ENCODE measurements at places on chromosomes 5 and 9. TPM values are rescaled to one million over a fixed set of nuclear protein-coding genes. Genes with fewer than 3 reads are reported as not detected.

DNA sequence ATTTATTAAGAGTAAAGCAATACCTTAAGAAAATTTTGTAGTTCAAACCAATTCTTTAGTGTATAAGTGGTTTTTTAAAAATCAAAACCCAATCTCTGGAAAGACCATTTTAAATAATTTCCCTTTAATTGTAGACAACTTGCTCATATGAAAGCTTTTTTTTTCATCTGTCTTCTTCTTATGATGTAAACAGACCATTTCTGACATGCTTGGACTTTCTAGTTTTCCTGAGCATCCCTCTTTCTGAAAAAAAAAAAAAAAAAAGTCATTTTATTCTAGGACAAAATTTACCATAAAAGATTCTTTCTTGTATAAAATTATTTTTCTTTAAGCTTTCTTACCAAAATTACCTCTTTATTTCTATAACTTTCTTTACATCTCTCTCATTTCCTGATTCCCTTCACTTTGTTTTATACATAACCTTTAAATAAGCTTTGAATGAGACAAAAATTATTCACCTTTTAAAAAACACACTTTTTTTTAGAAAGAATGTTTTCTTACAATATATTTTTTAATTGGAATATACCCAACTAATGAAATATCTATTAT lies 67.5 kb downstream of the COL15A1 start:
- no peaks in the 10 kb centered on the region for H3K27me3 ChIP-seq
- H3K36me3 ChIP-seq: no peaks in the 10 kb centered on the region
- no peaks in the 10 kb centered on the region for H3K4me1 ChIP-seq
- no peak for DNase-seq

The MORN5 gene
- not detected for total RNA-seq

The DEPDC1B gene
- total RNA-seq: 39.7 TPM

DNA sequence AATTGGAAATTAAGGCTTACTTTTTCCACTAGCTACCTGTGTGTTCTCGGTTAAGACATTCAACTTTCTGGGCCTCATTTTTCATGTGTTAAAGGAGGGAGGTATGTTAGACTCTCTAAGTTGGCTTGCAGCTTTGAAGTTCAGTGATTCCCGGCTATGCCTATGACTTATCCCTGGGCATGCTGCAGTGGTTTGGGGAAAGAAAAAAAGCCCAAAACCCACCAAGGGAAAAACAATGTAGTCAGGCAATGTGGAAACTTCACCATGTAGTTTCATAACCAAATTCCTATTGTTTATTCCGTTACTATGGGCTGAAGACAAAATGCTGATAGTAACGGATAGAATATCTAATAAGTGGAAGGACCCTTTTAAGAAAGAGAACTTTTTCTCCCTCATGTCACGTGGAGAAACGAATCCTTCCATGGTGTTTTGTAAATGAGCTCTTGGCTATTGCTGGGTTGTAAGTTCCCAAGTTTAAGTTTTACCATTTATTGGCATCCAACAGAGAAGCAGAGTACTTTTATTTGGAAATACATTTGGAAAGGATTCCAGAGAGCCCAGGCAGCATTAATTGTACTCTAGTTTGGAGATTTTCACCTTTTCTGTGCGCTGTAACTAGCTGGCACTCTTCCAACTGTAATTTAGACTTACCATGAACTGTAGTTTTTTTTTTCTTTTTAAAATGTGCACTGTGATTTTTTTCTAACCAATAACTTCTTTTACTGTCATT lies 84.9 kb upstream of the MPDZ start:
- no peak overlapping the region for H3K27ac ChIP-seq
- H3K36me3 ChIP-seq: no peaks in the 10 kb centered on the region
- H3K4me1 ChIP-seq: no peaks in the 10 kb centered on the region
- H3K4me3 ChIP-seq: no peak overlapping the region

The NXNL2 gene
- 0.86 TPM for total RNA-seq

- no peaks in the 10 kb centered on the region for H3K27me3 ChIP-seq
- DNase-seq: no peak
- H3K27ac ChIP-seq: no peak overlapping the region
- H3K4me1 ChIP-seq: no peaks in the 10 kb centered on the region
- no peaks in the 10 kb centered on the region for H3K36me3 ChIP-seq
Measured at GRCh38 chr5:17713301-17713700, 79.0 kb downstream of the TAF11L14 start.

DNA sequence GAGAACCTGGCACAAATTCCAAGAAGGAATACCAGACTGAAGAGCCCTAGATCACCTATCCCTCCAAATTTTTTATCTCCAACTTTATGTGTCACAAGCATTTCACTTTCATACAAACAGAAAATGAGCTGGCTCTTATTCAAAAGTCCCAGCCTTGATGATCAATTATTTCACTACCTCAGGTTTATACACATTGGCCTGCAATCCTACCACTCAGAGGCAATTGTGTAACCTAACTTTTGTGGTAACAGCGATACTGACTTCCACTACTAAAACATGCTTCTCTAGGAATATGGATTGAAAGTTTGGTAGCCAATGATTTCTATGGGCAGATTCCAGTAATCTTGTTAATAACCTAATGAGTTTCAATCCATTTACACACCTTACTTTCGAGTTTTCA lies 10.5 kb downstream of the RNF38 start:
- peaks cover 17% of the 10 kb centered on the region for H3K4me1 ChIP-seq
- peaks cover 2% of the 10 kb centered on the region for H3K36me3 ChIP-seq
- DNase-seq: no peak
- no peak overlapping the region for H3K27ac ChIP-seq
- H3K27me3 ChIP-seq: no peaks in the 10 kb centered on the region

The LCP2 gene
- 0.61 TPM for total RNA-seq

GRCh38 chr9:123651871-123652270 lies 278.1 kb downstream of the DENND1A start:
- DNase-seq: no peak
- H3K4me3 ChIP-seq: no peak overlapping the region
- no peaks in the 10 kb centered on the region for H3K36me3 ChIP-seq
- no peaks in the 10 kb centered on the region for H3K27me3 ChIP-seq
- no peaks in the 10 kb centered on the region for H3K4me1 ChIP-seq
- no peak overlapping the region for H3K27ac ChIP-seq

GRCh38 chr9:22169727-22170503 lies 160.8 kb upstream of the CDKN2B start:
- no peak overlapping the region for H3K27ac ChIP-seq
- no peak for DNase-seq
- no peaks in the 10 kb centered on the region for H3K27me3 ChIP-seq
- H3K36me3 ChIP-seq: no peaks in the 10 kb centered on the region
- H3K4me3 ChIP-seq: no peak overlapping the region
- H3K4me1 ChIP-seq: no peaks in the 10 kb centered on the region

- H3K4me3 ChIP-seq: no peak overlapping the region
- H3K27me3 ChIP-seq: peaks cover 42% of the 10 kb centered on the region
- H3K36me3 ChIP-seq: no peaks in the 10 kb centered on the region
- no peaks in the 10 kb centered on the region for H3K4me1 ChIP-seq
- no peak for DNase-seq
Measured at GRCh38 chr5:33939556-33940262, 3.5 kb downstream of the RXFP3 start.

The PCDHB14 gene
- 0.27 TPM for total RNA-seq

The LCN10 gene
- total RNA-seq: not detected

DNA sequence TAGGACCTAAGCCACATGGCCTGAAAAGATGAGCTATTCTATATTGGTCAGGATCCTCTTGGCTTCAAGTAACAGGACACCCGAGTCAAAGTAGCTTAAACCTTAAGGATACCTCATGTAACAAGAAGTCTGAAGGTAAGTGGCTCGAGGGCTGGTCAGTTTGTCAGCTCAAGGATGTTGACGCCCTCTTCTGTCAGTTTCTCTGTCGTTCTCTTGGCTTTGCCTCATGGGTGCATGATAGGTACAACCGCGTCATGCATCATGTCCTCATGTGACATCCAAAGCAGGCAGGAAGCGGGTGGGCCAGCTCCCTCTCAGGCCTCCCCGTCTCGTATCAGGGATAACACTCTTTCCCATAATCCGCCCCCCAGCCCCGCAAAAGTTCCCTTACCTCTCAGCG lies 22.1 kb upstream of the TCERG1 start:
- no peak for DNase-seq
- H3K27ac ChIP-seq: no peak overlapping the region
- H3K36me3 ChIP-seq: no peaks in the 10 kb centered on the region

DNA sequence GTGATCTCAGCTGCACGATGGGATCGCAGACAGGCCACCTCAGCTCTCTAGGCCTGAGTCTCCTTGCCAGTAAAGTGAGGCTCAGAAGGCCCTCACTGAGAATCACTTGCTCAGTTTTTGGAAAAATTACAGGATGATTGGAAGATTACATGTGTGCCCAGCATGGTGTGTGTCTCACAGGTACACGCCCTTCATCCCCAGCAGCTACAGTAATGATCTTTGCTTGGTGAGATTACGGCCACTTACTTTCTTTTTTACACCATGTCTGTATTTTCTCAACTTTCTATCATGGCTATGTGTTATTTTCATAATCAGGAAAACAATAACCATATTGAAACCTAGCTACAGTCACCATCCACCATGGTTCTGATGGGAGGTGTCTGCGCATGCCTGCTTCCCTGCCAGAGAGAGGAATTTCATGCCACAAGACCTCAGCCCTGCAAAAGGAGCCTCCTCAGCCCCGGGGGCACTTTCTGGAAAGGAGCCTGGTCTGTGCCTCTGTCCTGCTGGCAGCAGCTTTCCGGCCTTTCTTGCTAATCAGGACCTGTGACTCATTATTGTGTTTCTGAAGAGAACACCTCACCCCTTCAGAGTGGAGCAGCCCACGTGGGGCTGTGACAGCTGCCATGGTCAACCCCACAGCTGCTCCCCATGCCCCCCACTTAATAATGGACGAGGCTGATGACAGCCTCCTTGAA lies 64.2 kb upstream of the OLFM1 start:
- no peak overlapping the region for H3K4me3 ChIP-seq
- DNase-seq: peak; percentile 12
- H3K27ac ChIP-seq: no peak overlapping the region

GRCh38 chr9:138083873-138084272 lies 206.3 kb downstream of the CACNA1B start:
- H3K27ac ChIP-seq: no peak overlapping the region
- no peaks in the 10 kb centered on the region for H3K27me3 ChIP-seq
- no peaks in the 10 kb centered on the region for H3K36me3 ChIP-seq
- no peak for DNase-seq
- no peak overlapping the region for H3K4me3 ChIP-seq

DNA sequence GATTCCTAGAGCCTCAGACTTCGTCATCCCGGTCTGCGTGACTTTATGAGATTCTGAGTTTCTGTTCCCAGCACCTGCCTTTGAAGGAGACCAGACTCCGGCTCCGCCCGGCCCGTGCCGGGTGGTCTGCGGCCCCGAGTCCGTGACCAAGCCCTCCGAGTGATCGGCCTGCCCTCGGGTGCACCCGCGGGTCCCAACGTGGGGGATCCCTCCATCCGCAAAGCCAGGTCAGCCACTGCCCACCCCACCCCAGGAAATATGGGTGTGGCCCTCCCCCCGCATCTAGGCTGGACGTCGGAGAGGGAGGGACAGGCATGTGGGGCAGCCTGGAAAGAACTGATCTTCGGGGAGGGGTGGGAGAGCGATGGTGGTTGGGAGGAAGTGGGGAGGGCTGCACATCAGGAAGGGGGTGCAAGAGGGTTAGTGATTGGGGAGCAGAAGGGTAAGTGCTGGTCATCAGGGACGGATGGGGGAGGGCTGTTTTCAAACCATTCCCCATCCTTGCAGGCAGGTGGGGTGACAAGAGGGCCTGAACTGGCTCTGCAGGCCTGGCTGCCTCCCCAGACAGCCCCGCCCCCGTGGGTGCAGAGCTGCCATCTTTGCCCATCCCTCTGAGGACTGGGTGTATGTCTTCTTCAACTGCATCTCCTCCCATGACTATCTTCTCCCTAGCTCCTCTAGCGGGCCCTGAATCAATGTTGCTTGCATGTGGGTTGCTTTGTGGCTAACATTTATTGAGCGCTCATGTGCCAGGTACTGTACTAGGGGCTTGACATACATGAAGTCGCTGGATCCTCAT lies 747 bp downstream of the LRSAM1 start:
- no peaks in the 10 kb centered on the region for H3K27me3 ChIP-seq
- H3K27ac ChIP-seq: peak overlapping the region; percentile 97
- H3K4me3 ChIP-seq: peak overlapping the region; percentile 87
- no peak for DNase-seq
- peaks cover 46% of the 10 kb centered on the region for H3K4me1 ChIP-seq
- H3K36me3 ChIP-seq: peaks cover 44% of the 10 kb centered on the region

DNA sequence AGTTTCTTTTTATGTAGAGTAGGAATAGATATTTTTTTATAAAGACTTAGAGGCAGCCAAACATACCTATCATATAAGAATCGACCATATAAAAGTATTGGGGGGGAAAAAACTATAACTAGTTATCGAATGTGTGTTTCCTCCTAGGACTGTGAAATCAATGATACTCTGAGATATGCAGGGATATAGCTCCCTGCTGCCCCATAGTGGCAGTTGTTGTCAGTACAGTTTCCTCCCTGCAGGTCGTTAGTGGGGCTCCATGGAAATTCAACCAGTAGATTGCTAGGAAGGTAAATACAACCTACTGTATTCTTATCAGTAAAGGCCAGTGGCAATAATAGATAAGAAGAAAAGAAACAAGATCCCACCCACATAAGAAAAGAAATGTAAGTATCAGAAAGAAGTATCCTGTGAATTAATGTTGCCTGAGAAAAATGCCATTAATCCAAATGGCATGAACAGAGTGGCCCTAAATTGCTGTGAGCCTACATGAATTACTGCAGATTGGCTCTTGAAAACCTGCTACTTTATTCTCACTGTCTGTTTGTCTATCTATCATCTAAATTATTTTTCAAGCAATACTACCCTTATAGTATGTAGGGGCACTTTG lies 136.9 kb upstream of the FBN2 start:
- H3K27me3 ChIP-seq: no peaks in the 10 kb centered on the region
- H3K4me1 ChIP-seq: no peaks in the 10 kb centered on the region
- DNase-seq: peak; percentile 50
- H3K27ac ChIP-seq: no peak overlapping the region

GRCh38 chr5:61784341-61784740 lies 452.3 kb downstream of the ZSWIM6 start:
- no peaks in the 10 kb centered on the region for H3K4me1 ChIP-seq
- no peak overlapping the region for H3K27ac ChIP-seq
- no peaks in the 10 kb centered on the region for H3K36me3 ChIP-seq
- no peak for DNase-seq
- no peak overlapping the region for H3K4me3 ChIP-seq
- H3K27me3 ChIP-seq: peaks cover 35% of the 10 kb centered on the region

The LOX gene
- 0.12 TPM for total RNA-seq

DNA sequence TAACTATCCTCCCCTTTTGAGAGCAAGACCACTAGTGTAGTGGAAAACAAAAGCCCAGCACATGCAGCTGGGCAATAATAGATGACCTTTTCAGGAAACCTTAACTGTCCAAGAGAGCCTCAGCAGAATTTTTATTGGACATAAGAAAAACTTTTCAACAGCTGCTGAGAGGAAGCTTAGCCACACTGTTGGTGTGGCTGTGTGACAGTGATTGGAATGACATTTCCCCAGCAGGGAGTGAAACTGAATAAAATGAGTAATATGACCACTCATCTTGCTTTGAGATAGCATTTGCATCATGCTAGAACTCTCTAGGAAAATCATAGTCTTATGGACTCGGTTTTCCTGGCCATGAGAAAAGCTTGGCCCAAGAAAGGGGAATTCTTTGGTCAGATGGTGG lies 687.8 kb downstream of the SLCO4C1 start:
- H3K4me1 ChIP-seq: no peaks in the 10 kb centered on the region
- no peaks in the 10 kb centered on the region for H3K36me3 ChIP-seq
- no peak overlapping the region for H3K4me3 ChIP-seq
- H3K27me3 ChIP-seq: no peaks in the 10 kb centered on the region
- H3K27ac ChIP-seq: no peak overlapping the region
